Islet precursor cell (in vitro differentiated cells): ENCODE measurements at places on chromosomes 1 and 21.

GRCh38 chr1:60162936-60163335 is 89.4 kb upstream of the C1orf87 start:
- DNase-seq = no peak

GRCh38 chr1:45545553-45546310 is 4.9 kb upstream of the AKR1A1 start:
- no peak for DNase-seq

GRCh38 chr1:160675641-160676410 is 29.0 kb upstream of the SLAMF1 start:
- peak; percentile 86 for DNase-seq

DNA sequence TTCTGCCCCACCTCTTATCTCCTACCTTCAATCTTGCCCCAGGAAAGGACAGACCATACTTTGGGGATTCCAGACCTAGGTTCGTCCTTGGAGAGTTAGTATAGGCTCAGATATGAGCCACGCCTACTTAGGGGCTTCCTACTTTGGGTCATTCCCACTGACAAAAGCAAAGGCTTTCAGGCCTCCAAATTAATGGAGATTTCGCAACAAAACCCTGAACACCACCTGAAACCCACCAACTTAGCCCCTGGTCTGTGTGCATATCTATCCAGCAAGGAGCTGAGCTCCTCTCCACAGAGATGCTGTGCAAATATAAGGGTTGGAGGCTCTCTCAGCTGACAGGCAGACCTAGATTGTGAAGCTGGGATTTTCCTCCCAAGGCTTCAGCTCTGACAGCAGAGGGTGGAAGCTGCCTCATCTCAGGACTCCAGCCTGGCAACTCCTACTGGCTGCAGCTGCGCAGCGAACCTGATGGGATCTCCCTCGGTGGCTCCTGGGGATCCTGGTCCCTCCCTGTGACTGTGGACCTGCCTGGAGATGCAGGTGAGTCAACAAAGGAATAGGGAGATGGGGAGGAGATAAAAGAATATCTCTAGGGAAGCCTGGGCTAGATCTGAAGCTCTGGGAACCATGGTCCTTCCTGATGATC is 2.1 kb downstream of the MPL start:
- no peak for DNase-seq

DNA sequence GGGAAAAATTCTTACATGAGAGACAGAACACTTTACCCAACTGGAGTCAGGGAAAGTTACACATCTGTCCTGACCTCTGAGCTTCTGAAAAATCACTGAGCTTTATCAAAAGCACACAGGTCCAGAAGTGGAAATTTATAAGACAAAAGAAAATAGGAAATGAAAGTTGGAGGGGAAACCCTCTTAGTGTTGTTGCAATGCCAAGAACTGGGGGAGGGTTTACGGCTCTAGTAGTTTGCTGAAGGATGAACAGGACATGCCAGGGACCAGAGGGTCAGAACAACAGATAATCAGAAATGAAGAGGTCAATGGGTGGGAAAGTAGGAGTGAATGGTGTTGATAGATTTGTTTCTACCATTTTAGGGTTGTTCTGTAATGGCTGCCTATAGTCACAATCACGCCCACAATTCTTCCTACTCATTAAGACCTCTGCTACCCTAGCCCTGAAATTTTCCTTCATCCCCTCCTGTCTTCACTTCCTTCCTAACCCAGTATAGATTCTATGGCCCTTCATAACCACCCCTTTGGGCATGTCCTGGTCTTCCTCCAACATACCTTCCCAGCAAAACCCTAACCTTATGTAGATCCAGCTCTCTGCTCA is 30.3 kb upstream of the FMOD start:
- DNase-seq = no peak

DNA sequence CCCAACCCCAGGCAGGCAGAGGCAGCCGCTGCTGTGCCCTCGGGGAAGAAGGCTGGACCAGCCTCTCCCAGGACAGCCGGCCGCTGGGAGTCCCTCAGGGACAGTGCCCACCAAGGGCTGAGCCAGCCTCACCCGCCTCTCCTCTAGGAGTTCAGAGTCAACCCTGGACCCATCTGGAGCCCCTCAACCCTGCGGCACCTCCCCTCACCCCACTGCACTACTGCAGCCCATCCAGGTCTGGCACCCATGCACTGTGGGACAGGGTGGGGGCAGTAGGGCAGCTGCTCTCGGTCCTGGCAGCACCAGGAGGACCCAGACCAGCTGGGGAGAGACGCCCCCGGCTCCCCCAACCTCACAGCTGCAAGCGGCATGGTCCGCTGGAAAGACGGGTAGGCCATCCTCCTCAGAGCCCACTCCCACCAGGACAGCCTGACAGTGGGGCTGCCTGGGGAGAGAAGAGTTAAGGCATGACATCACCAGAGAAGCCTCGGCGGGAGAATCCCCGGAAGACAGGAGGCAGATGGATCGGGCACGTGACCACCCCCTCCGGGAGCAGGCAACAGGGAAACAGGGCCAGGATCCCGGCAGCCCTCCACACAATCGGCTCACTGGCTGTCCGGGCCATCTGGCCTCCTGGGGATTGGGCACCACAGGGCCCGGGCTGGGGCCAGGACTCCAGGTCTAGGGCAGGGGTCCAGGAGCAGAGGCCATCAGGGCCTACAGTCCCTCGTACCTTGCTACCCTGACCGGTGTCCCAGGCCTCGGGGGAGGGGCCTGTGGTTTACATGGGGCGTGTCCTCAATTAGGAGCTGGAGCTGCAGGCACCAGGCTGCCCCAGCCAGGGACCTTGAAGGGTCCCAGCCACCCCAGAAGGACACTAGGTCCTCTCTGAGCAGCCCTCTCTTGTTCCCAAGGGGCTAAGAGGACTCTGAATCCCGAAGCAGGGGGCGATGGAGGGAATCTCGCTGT is 3.1 kb downstream of the ACAP3 start:
- peak; percentile 95 for DNase-seq

DNA sequence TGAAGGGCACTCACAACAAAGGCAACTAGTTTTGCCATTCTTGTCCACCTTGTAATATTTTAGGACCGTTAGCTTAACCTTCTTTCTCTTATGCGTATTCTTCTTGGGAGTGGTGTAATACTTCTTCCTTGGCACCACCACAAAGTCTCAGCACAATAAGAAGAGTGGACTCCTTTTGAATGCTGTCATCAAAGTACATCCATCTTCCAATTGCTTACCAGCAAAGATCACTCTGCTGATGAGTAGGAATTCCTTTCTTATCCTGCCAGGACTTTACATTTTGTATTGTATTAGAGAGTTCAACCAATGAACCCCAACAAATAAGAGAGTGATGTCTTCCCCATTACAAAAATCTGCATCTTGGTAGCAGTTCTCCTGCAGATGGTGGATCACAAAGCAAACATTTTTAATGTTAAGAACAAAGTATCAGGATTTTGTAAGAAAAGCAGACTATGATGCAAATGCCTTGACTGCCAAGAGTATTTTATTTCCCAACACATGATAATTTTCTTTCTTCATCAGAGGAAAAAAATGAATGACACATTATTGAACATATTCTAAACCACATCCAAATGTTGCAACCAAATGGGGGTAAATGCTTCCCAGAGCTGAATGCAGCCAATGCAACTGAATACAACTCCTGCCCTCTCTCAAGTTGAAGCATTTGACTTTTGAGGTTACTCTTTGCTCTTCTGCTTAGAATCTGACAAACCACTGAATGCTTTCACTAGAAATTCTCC is 5.1 kb upstream of the ARNT start:
- no peak for DNase-seq

- peak; percentile 13 for DNase-seq
Observed at GRCh38 chr1:54105736-54106269, 47.0 kb downstream of the CDCP2 start.
